ENCODE measurements at places on chromosomes 11 and 22.

GRCh38 chr11:15927864-15928217 is 428.5 kb downstream of the SOX6 start:
- DNase-seq, result no peak

GRCh38 chr11:127057126-127057525 is 56.6 kb upstream of the KIRREL3 start:
- DNase-seq, result no peak

DNA sequence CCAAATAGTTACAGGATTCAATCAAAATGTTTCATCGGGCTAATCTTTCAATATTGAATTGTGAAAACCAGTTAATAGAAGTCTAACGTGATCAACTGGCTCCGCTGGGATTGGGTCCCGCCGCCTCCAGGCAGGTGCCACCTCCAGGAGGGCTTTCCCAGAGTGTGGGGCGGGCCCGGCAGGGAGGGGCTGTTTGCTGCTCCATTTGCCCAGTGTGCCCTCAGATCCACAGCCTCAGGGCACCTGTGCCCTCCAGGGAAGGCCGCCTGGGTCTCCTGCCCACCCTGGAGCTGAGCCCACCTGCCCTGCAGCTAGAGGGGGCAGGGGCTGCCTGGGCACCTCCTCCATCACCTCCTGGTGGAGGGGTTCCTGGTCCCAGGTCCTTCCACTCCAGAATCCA is 17.9 kb downstream of the BRSK2 start:
- no peak for DNase-seq

GRCh38 chr22:21755851-21756284 is 20.3 kb upstream of the YPEL1 start:
- no peak for DNase-seq

DNA sequence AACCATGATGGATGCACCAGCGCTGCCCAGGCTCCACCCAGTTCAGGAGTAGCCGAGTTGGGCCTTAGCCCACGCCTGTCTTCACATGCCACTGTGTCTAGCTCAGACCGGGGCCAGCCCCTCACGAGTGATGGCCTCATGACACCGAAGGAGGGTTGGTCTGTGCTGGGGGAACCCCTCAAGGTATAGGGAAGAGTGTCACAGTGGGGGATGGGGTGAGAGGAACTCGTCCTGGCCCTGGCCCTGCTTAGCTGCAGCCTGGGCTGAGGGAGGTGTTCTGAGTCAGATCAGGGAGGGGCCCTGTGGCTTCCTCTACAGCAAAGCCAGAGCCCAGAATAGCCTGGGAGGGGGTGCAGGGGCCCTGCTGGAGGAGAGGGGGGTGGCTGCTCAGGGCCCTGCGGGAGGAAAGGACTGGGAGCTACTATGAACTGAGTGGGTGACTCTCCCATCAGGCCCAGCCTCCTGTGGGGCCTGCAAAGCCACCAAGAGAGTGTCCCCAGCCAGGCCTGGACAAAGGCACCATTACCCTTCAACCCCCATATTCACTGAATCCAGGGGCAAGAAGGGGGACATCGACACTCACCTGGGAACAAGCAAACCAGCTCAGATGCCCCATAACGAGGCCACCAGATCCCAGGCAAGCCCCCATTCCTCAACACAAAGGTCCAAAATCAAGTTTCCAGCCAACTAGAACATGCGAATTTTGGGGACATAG is 41.2 kb downstream of the IGLL5 start:
- peak; percentile 36 for DNase-seq

- no peak for DNase-seq
These were observed 31.4 kb upstream of the APOL5 start for GRCh38 chr22:35686298-35686697.

DNA sequence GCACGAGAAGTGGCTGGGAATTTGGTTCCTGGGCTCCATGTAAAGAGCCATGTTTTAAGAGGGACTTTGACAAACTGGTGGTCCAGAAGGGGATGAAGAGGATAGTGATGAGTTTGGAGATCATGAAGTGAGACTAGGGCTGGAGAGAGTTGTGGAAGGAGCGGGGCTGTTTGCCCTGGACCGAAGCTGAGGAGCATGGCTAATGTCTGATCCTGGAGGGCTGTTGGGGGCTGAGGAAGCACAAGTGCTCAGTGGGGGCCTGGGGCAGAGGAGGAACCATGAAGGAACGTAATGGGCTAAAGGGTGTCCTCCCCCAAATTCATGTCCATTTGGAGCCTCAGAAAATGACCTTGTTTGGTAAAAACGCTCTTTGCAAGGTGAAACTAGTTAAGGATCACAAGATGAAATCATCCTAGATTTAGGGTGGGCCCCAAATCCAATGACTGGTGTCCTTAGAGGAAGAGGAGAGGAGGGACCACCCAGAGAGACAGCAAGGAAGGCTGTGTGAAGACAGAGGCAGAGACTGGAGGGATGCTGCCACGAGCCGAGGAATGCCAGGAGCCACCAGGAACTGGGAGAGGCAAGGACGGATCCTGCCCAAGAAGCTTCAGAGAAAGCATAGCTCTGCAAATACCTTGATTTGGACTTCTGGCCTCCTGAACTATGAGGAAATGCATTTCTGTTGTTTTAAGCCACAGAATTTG is 107.3 kb upstream of the LMO1 start:
- no peak for DNase-seq

DNA sequence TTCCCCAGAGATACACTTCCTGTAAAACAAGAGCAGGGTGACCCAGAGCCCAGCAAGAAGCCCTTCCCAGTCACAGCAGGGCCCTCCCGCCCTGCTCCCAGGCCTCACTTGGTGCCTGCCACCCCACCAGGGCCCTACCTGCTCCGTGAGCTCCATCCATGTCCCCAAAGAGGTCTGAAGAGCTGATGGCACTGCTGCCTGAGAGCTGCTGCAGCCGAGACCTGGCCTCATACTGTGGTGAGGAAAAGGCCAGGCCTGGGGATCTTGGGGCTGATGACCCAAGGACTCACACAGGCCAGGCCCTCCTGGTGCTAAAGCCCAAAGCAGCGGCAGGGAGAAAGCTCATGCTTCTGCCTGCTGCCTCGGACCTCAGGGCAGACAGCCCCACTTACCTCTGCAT is 10.3 kb downstream of the ARFGAP2 start:
- no peak for DNase-seq

DNA sequence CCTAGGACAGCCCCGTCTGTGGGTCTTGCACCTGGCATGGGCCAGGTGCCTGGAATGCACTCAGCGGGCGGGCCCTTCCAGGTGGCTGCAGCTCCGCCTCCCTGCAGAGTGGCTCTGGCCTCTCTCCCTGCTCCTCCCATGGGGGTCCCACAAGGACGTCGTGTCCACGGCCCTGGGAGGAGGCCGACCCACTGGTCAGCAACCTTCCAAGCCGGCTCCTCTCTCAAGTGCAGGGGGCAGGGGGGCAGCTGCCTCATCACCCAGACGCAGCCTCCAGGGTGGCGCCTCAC is 41.9 kb downstream of the CERK start:
- DNase-seq, result no peak

DNA sequence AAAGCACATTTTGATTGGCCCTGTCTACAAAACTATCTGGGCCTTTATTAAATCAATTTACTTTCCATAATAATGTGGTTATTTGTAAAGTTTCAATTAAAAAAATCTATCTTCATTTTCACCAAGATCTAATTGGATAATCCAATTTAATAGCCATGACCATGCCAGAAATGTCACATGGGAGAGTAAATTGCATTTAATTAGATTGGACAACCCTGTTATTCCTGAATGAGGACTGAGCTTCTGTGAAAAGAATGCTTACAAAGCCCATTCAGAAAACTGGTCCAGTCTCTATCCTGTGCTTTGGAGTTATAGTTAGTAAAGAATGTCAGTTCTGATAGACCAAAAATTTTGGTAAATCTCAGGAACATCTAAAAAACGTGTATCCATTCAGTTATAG is 541.9 kb upstream of the ANO5 start:
- DNase-seq, result no peak

DNA sequence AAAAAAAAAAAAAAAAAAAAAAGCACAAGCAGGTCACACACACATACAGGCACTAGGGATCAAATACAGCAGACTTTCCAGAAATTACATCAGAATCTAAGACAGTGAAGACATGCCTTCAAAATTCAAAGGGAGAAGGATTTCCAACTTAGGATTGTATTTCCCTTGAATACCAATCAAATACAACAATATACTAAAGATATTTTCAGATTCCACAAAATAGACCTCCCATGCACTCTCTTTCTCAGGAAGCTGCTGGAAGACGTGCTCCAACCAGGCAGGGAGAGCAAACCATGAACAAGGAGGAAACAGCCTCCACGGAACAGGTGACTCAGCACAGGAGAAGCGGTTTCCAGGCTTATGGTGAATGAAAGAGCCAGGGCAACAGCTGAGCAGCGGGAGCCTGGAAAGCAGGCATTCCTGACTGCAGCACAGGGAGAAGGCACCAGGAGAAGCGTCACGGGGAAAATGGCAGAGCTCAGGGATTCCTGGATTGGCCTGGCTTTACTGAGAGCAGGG is 32.0 kb downstream of the TMEM184B start:
- no peak for DNase-seq

GRCh38 chr11:16611401-16611921 is 127.0 kb upstream of the C11orf58 start:
- DNase-seq, result no peak

- no peak for DNase-seq
These were observed 346.8 kb downstream of the JRKL start for GRCh38 chr11:96736601-96737000.

DNA sequence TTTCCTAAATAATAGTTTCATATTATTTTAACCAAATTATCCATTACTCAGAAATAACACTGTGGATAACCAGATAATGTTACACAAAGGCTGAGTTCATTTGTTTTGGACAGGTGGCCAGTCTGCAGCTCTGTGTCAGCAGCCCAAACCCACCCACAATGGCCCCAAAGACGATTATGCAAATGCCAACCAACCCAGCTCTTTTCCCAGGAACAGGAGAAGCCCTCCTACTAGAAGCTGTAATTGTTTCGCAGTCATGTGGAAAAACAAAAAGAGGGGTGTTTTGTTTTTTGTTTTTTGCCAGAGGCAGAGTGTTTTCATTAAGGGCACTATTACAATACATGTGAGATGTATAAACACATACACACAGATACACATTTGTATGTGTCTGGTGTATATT is 102.1 kb downstream of the FCHSD2 start:
- no peak for DNase-seq

- no peak for DNase-seq
These were observed 10.7 kb downstream of the MS4A15 start for GRCh38 chr11:60767388-60767811.

DNA sequence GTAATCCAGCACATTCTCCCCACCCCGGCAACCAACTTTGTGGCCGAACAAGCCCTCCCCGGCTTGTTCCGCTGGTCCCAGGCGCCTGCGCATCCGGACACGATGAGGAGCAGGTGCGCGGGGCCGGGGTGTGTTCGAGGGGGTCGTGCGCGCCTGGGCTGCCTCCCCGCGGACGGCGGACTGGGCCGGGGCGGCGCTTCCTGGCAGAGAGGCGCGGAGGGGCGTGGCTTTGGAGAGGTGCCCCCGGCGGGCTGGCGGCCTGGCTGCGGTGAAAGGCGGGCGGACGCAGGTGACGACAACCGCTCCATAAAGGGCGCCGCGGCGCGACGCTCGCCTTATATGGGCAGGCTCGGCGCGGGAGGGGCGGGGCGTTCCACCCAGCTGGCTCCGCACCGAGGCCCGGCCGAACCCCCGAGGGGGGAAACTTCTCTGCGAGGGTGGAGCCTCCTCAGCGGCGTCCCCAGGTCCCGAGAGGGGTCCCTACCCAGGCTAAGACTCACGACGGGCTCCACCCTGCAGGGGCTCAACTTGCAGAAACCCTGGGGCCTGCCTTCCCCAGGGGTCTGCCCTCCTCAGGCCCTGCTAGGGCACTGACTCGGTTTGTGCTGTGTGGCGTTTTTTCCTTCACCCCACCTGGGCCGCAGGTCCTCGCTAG is 26.4 kb downstream of the TXN2 start:
- DNase-seq, result peak; percentile 94

DNA sequence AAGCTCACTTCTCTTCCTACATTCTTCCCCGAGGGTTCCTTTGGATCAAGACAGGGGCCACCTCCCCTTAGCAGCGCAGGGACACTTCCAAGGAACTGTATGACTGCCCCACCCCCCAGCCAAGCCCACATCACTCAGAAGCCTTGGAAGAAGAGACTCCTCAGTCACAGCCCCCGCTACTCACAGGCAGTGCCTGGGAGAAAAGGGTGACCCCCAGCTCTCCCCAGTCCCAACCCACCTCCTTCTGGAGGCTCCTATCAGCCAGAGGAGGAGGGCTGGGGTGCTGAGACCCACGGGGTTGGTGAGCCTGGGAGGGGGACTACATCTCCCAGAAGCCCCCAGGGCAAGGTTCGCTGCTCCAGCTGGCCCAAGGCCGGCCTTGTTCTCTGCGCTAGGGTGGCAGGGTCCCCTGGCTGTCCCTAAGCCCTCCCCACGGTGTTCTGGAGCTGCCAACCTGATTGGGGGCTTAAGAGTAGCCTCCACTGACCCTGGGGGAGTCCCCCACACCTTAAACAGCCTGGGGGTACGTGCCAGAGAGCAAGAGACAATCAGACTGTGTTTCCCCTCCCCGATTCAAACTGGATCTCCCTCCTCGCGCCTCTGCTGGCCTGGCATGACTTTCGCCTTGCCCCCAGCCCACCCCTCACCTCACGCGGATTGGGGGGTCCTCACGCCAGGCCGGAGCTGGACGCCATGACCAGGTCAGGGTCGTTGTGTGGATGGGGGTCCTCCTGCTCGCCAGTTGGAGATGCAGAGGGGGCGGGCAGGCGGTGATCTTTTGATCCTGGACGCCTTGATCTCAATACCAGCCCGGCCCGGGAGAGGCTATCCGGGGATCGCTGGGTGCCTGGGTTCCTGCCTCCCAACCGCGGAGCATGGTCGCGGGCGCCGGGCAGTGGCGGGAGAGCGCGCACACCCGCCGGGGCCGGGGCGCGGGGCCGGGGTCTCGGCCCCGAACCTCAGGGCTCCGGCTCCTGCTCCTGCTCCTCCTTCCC is 838 bp downstream of the BCL9L start:
- peak; percentile 49 for DNase-seq

- no peak for DNase-seq
These were observed 761 bp downstream of the HMBS start for GRCh38 chr11:119085437-119085847.

GRCh38 chr11:74418509-74418895 is 20.3 kb upstream of the PGM2L1 start:
- no peak for DNase-seq

DNA sequence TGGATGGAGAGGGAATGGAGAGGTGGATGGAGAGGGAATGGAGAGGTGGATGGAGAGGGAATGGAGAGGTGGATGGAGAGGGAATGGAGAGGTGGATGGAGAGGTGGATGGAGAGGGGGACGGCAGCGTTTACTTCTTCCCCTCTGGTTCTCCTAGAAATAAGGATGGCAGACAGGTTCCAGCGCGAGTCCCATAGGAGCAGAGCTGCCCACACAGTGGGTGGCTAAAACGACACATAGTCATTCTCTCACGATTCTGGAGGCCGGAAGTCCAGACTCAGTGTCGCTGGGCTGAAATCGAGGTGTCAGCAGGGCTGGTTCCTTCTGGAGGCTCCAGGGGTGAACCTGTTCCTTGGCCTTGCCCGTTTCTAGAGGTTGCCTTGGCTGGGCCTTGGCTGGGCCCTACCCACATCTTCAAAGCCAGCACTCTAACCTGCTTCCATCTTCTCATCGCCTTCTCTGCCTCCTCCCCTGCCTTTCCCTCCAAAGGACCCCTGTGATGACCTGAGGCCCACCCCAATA is 12.7 kb upstream of the CTSD start:
- DNase-seq, result no peak
